Cortex of kidney (tissue), 1 donor: ENCODE measurements at places on chromosomes 13 and 19.

- DNase-seq, result no peak
These were observed 106.1 kb downstream of the HSPH1 start for GRCh38 chr13:31055589-31055988.

- no peak for DNase-seq
These were observed 739 bp downstream of the EIF3G start for GRCh38 chr19:10118960-10119359.

DNA sequence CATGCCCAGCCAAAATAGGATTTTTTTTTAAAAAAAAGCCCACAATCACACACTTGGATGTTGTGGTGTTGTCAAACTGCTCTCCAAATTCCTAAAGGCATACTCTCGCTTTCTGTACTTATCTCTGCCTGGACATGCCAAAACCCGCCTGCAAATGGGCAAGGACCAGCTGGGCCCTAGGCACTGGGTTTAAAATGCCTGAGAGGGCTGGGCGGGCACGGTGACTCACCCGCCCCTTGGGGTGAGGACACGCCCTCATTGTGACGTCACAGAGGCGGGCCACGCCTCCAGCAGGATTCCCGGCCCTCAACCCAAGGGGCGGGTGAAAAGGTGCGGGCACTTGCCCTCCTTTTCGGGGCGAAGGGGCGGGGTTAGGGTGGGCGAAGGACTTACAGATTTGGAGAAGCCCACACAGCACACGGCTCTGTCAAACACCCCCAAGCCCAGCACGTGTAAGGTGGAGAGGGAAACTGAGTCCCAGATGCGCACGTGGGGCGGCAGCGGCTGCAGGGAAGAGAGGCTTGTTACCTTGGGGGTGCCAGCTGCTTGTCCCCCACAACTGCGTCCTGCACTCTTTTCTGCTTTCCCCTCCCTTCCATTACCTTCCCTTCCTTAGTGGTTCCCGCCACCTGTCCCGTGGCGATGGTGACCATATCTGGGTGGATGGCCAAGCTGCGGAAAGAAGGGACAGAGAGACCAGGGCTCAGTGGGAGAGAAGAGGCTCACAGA, 6.6 kb downstream of the EML2 start:
- no peak for DNase-seq

- DNase-seq, result no peak
These were observed 16.1 kb upstream of the TTYH1 start for GRCh38 chr19:54399189-54399588.

- DNase-seq, result no peak
These were observed 40.6 kb downstream of the WDFY2 start for GRCh38 chr13:51624695-51625345.

GRCh38 chr19:38213911-38214625, 10.0 kb downstream of the DPF1 start:
- no peak for DNase-seq

DNA sequence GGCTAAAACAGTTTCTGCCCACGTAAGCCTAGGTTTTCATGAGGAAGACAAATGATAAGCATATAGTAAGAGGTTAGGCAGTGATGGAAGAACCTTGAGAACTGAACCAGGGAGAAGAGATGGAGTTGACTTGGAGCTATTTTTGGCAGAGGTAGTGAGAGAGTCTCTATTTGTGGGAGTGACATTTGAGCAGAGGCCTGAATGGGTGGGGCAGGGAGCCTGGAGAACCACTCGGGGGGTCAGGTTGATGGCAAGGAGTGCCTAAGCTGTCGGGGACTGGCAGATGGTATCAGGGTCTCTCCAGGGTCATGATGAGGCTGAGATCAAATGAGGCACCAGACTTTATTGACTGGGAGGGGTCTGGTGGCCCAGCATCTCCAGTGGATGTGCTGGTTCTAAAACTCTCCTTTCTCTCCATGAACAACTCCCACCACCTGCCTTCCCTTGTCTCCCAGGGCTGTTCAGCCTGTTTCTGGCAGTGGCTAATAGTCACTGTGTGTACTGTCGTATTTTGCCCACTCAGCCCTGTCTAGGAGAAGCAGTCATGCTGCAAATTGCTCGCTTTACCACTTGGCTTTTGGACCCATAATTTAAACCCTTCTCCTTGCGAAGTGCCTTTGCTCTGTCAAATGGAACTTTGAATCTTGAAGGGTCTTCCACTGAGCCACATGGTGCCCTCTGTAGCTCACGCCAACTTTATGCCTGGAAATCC, 3.6 kb downstream of the MAU2 start:
- DNase-seq, result no peak

GRCh38 chr19:17948514-17948900, 15.7 kb downstream of the CCDC124 start:
- no peak for DNase-seq

GRCh38 chr19:18964121-18964520, 23.1 kb upstream of the HOMER3 start:
- no peak for DNase-seq

DNA sequence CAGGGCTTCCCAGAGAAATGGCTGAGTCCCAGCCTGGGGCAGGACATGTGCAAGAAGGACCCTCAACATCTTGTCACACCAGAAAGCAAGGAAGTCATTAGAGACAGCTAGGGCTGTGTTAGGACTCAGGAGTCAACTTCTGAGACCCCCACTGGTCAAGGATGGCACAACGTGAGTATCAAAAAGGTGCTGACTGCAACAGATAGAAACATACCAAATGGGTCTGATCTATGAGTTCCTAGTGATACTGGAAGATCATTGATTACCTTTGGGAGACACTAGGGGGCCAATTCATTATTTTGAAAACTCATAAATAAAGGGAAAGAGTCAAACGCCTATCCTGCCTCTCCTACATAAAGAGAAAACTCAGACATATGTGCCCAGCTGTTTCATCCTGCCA, 73.5 kb upstream of the GJB6 start:
- no peak for DNase-seq

DNA sequence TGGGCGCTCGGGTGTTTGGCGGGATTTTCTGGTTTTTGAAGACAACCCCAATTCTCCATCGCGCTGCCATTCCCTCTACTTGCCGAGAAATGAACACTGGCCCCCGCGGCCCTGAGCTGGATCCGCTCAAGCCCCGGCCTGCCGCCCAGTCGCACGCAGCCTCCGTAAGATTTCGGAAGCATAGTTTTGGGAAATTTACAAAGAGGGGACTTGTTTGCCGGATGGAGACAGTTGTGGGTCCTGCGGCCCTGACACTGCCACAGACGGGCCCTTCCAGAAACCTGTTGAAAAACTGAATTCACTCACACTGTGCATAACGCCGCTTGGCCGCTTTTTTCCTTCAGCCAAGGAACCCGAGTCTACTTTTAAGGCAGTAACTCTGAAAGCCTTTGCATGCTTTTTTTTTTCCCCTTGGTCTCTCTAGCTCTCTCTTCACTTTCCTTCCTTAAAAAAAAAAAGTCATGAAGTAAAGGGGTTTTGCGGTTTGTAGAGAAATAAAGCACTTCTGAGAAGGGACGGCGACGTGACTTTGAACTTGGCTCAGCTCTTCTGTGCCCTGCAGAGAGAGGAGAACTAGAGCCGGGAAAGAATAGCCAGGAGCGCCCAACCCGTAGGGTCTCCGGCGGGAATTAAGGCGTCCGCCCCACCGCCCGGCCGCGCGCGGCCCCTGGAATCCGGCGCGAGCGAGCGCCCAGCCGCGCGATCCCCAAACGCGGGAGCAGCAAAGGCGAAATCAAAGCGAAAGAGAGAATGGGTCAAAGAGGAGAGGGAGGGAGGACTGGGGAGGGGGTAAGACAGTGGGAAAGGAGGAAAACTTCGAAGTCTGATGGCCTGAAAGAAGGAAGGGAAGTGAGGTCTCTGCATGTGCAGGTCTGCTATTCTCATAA, 3.4 kb upstream of the ZIC2 start:
- no peak for DNase-seq

GRCh38 chr13:113930671-113931637, 42.9 kb downstream of the C13orf46 start:
- DNase-seq, result no peak

DNA sequence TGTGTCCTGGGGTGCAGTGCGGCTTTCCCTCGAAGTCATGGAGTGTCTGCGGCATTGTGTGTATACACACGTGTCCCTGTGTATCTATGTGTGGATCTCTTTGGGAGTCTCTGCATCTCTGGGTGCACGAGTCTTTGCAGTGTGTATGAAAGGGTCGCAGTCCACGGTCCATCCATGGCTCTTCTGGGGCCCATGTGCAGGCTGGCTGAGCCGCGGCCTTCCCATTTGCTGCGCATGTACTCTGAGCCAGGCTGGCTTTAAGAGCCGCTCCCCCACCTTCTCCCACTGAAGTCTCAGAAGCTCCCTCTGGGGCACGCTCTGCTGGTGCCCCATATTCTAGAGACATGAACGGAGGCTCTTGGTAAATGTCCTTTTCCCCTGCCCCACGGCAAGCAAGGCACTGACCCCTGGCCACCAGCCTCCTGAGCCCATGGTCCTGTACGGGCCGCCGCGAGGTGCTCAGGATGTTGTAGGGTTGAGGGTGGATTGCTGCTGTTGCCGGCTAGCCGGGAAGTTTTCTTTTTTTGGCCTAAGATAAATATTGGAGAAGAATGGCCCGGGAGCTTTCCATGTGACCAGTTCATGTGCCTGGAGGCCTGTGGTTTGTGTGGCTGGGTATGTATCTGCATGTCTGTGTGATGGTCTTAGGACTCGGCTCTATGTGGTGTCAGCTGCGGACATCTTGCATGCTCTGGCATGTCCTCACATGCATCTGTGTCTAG, 31.9 kb downstream of the PAK4 start:
- DNase-seq, result no peak
